Stomach (tissue), 19 donors: ENCODE measurements at places on chromosomes 6 and 20. TPM values are rescaled to one million over a fixed set of nuclear protein-coding genes. Genes with fewer than 3 reads are reported as not detected.

GRCh38 chr20:22540832-22541231 lies 43.5 kb downstream of the FOXA2 start:
- no peak for DNase-seq

- DNase-seq: no peak
Observed at GRCh38 chr20:3101737-3102574, 17.4 kb upstream of the AVP start.

DNA sequence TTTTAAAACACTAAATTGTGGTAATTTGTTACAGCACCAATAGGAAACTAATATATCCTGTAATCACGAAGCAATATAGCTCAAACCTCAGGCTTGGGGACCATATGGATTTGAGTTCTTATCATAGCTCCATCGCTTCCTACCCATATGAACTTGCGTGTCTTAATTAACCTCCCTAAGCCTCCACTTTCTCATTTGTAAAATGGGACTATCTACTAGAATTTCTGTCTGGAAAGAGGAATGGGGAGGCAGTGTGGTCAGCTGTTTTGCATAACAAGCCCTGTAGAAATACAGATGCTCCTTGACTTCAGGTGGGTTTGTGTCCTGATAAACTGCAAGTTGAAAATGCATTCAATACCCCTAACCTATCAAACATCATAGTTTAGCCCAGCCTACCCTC lies 17.1 kb downstream of the HLA-DOB start:
- no peak for DNase-seq

MRAP2 gene
- total RNA-seq: 1.7 TPM

TUBB2B gene
- total RNA-seq: 1.4 TPM

DNA sequence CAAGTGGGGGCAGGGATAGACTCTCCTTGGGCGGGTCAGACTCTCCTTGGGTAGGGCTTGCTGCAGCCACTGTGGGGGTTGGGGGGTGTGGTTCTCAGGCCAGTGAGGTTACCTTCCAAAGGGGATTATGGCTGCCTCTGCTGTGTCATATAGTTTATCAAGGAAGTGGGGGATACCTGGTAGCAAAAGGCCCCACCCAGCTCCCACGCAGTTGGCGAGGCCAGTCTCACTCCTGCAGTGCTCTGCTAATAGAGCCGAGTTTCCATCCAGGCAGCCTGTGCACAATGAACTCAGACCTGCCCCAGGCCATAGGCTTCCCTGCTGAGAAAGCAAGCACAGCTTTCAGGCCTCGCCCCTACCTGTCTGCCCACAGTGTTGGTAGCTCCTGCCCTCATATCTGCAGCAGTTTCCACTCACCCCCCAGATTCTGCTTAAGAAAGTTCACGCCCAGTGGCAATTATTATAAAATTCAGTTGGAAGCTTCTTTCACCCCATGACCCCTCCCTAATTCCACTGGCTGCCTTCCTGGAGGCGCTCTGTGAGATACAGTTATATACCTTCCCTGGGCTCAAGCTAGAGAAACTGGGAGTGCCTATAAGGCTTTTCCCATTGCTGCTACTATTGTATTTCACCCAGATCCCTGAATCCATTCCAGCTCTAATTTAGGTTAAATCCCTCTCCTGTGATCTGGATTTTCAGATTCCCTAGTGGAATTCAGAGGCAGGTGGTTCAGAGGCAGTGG lies 56.1 kb downstream of the HDDC2 start:
- DNase-seq: no peak

DNA sequence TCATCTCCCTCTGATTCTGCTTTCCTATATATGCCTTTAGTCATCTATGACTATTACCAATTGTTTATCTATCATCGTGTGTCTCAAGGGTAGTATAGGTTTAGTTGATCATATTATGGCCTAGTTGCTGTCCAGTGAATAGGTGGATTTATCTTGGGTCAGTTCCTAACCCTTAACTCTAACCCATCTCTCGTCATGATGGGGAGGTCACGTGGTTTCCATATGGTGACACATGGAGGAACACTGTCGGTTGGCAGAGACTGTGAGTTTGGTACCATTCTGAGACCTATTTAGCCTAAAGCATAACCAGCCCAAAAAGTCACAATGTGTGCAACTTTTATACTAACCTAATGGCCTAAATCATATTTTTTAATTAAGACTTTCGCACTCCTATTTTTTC lies 103.5 kb downstream of the SAMD5 start:
- DNase-seq: no peak

GRCh38 chr6:44224029-44224964 lies 902 bp downstream of the SLC29A1 start:
- DNase-seq: no peak
